Renal cortex interstitium (tissue), 15 donors: ENCODE measurements at places on chromosomes 4 and X.
A peak's percentile ranks its signal among the peaks of the same experiment; 100 is the strongest.

- no peak for DNase-seq
Measured at GRCh38 chrX:117376460-117376859, 740.1 kb downstream of the KLHL13 start.

DNA sequence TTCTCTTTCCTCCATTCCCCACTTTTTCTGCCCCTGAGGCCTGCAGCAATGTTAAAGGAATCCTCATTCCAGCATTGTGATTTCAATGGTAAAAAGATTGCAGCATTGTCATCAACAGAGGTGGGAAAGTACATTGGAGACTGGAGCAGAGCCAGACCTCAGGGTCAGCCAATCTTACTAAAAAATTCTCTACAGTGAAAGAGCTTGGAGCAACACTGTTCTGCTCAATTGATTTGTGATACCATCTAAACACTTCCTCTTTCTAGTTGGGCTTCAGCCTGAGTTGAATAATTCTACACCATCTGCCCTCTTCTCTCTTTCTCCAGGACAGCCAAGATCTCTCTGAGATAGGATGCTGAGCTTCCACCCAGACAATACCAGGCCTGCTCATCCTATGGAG is 176.5 kb downstream of the AR start:
- no peak for DNase-seq

DNA sequence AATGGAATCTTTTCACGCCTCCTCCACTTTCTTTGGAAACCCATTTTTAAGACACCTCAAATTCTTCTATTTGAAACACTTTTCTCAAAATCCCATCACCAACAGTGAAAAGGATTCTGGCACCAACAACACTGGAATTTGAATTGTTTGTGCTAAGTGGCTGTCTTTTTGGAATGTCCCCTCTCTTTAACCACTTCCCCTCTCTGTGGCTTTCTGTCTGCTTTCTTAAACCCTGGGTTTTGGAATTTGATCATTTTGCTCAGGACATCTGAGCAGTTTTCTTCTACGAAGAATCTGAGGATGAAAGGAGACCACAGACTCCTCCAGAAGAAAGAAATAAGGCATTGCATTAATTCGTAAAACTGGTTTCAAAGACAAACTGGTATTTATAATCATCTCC is 89.0 kb downstream of the MXRA5 start:
- DNase-seq = no peak

DNA sequence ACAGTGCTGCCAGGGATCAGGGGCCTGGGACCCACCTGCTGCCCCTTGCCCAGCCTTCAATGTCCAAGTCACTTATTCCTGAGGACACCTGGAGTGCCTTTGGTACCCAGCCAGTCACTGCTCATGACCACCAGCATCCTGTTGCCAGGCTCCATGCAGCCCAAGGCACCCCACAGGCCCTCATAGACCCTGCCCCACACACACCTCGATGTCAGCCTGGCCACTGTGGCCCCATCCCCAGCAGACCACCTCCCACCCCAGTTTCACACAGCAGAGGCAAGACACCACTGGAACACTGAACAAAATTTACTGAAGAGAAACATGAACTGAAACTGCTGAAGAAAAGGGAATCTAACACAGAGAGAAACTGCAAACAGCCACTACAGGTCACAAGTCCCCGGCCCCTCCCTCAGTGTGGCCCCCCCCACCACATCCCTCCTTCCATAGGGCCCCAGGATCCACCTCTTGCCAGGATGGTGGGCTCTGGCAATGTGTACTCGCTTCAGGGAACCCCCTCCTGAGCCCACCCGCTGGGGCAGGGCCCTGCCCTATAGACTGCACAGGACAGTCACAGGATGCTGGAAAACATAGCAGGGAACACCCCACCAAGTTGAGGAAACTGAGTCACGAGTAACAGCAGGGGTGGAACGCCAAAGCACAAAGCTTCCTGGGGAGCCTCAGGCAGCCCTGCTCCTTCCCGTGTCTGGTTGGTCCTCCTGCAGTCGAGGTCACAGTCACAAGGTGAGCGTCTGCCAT is 5.2 kb downstream of the PNMA5 start:
- no peak for DNase-seq

DNA sequence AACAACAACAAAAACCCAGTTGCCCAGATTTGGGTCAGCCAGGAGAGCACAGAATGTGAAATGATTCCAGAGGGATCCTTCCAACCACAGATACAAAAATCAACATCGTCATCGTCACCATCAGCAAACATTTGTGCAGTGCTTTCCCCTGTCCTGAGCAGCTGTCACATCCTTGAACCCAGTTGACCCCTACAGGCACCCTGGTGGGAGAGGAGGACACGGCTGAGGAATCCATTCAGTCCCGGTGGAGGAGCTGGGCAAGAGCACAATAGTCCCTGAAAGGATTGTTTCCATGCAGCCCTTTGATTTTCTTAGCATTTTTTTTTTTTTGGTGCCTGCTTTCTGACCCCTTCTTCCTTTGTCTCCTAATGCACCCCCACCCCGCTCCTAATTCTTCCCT is 37.1 kb upstream of the STX18 start:
- DNase-seq = no peak

GRCh38 chr4:20639346-20639745 is 60.9 kb upstream of the PACRGL start:
- no peak for DNase-seq

DNA sequence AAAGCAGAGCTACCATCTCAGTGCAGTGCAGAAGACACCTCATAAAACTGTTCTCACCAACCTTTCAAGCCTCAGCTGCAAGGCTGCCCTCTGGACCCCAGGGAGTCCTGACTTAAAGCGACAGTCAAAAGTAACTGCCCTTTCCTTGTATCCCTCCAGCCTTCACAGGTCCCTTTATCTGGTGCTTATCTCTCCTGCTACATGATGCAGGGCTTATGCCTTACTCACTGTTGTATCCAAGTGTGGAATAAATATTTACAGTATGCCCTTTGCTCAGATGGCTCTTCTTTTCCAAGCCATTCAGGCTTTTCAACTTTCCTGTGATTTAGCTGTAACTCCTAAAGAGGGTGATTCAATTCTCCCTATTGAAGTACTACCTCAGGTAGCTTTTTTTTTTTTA is 92.6 kb downstream of the KDR start:
- no peak for DNase-seq

DNA sequence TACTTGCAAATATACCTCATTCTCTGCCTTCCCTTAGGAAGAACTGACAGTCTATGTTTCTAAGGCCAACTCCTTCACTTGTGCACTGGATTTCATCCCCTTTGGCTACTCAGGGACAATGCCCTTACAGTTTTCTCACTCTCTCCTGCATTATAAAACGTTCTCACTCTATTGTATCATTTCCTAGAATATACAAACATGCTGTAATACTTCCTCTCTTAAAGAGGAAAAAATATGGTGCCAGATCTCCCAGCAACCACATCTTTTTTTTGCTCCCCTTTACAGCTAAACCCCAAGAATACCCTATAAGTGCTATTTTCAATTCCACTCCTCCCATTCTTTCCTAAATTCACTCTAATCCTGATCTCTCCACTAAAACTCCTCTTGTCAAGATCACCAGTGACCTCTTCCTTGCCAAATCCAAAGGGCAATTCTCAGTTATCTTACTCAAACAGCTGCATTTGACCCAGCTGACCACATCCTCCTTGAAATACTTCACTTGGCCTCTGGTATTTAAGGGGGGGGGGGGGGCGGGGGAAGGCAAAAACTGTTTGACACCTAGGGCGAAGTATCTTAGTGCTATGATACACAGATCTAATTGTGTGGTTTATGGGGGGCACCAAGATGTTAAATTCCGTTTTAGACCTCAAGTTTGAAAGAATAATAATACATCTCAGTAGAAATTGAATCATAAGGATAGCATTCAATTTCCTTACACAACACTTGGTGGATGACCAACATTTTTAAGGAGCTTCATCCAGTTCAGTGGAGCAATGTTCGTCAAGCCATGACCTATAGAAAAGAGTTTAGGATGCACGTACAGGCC is 1.6 kb downstream of the RCHY1 start:
- DNase-seq = peak; percentile 7

GRCh38 chr4:80788798-80789197 is 241.7 kb upstream of the BMP3 start:
- no peak for DNase-seq

DNA sequence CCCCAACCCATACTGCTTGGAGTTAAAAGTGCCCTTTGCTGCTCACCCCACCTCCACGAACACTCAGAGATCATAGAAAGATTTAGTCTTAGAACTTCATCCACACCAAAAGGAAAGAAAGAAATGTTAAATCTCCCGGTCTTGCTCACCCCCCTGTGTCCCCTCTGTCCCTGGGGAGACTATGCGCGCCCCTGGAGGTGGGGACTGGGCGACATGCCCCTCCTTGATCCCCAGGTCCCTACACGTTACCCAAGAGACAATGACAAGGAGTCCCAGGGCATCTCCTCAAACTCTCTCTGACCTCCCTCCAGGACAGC is 620 bp downstream of the ITM2A start:
- no peak for DNase-seq

DNA sequence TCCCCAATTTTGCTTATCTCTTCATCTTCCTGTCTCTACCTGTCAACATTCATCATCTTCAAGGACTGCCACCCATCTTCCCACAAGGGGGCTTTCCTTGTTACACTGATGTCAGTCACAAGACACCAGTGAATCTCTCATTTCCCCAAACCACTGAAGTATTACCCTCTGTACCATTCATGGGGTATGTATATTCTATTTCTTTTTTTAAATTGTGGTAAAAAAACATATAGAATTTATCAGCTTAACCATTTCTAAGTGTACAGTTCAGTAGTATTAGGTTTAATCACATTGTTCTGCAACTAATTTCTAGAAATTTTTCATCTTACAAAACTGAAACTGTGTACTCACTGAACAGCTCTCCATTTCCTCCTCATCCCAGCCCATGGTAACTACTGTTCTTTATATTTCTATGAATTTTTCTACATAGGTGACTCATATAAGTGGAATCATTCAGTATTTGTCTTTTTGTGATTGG is 98.6 kb downstream of the LARP7 start:
- no peak for DNase-seq

DNA sequence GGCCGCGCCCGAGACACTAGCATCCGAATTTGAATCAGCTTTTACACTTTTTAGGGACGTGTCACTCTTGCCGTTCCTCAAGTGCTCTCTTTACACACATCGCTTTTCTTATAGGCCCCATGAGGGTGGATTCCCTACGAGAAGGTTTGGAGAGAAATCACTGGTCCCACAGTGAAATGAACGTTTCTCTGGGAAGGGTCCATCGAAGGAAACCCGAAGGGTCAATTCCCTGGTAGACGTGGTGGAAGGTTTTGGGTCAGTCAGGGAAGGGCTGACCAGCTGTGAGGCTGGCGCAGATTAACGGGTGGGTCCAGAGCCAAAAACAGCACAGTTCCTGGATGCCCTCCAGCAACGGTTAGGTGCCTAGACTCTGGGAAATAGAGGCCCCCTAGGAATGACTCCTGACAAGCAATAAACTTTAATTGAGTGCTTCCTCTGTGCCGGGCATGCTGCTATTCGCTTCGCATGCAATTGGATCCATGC is 35.9 kb downstream of the ETDC start:
- no peak for DNase-seq

GRCh38 chr4:109803924-109804571 is 2.2 kb upstream of the CFI start:
- peak; percentile 40 for DNase-seq

GRCh38 chrX:46866726-46867125 is 29.9 kb downstream of the RP2 start:
- no peak for DNase-seq

DNA sequence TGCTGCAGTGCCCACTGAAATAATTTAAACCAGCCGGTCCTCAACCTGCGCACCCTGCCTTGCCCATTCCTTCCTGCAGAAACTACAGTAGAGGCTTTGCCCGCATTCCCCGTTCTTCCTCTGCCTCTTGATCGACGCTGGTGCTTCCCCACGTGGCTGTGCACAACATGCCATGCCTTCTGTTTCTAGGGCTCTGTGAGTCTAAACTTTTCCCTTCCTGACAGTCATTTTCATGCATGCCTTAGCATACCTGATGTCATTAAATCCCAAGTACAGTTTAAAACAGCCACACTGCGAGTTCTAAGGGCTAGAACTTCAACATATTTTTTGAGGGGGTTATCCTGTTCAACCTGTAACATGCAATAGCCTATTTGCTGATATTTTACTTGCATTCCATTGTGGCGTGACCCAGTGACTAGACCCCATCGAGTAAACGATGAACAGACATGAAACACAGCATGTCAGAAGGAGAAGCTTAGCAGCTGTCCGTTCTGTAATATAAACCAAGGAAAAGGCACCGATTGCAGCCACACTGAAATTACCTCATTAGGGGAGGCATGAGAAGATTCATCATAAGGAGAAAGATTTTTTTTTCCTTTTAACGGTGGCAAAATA is 232.5 kb downstream of the ARHGAP10 start:
- DNase-seq = peak; percentile 43

- no peak for DNase-seq
Measured at GRCh38 chrX:48700246-48700645, 3.7 kb downstream of the SUV39H1 start.

GRCh38 chr4:160880180-160880579 is 1283.6 kb downstream of the FSTL5 start:
- DNase-seq = no peak

GRCh38 chr4:52843958-52844357 is 18.2 kb upstream of the RASL11B start:
- DNase-seq = no peak

- no peak for DNase-seq
Measured at GRCh38 chrX:39613997-39614679, 483.6 kb downstream of the BCOR start.

DNA sequence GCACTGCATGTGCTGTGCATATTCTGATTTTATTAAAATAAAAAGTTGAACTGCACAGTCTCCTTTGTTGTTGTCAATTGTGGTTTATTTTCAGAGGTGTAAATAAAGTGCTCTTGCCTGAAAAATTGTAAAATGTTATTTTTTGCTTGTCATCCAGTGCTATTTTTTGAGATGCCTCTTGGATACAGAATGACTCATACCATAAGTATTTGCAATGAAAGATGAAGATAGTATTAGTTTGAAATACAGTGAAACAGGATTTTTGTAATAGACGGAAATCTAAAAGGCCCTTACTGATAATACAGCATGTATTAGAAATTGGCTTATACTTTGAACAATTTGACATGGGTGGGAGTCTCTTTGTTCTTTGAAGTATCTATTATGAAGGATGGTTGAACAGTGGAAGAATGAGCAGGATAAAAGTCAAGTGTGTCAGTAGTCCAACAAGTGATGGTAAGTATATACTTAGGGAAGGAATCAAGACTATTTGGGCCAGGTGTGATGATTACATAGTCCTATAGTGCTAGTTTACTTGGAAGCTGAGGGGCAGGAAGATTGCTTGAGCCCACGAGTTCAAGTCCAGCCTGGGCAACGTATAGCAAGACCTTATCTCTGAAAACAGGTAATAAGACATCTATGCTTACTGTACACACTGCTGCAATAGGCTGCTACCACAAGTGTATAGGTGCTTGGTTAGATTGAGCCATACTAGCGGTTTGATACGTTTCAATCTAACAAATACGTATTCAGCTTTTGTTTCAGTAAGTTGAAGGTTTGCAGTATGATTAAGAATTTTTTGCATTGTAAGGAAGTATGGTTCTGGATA is 16.4 kb downstream of the DDX3X start:
- DNase-seq = no peak

DNA sequence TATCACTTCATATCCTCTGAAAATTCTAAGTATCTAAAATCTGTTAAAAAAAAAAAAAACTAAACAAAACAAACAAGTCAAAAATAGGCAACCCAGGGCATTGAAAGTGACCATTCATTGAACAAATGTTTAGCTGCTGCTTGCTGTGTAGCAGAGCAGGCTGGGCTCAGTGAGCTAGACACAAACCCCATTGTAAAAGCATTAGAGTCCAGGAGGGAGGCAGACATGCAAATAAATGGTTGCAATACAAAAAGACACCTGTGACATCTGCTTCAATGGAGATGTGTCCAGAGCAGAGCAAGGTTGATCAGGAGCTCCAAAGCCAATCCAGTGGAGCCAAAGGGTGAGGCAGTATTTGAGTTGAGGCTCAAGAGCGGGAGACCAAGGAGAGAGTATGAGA is 267.3 kb upstream of the GATB start:
- DNase-seq = no peak
